ENCODE measurements at places on chromosomes 1 and 21.

- DNase-seq, result no peak
Measured at GRCh38 chr1:30965924-30966599, 57.5 kb upstream of the SDC3 start.

GRCh38 chr1:204151552-204152309, at the start of gene ETNK2:
Gene ETNK2, minus strand, starts transcription at chr1:204152044. Its CDS starts 192 bp downstream, at chr1:204151852.
- peak; percentile 43 for DNase-seq

GRCh38 chr1:30681782-30682181, 41.6 kb downstream of the MATN1 start:
- DNase-seq, result no peak

- DNase-seq, result no peak
Measured at GRCh38 chr1:207890136-207890738, 20.7 kb downstream of the CD34 start.

GRCh38 chr21:36211660-36212512, 55.3 kb downstream of the DOP1B start:
- no peak for DNase-seq
